GM04504 (cell line): ENCODE measurements at places on chromosomes 1 and 21.

- DNase-seq: no peak
These were observed 166.9 kb downstream of the TNFSF18 start for GRCh38 chr1:172883844-172884243.

- peak; percentile 98 for DNase-seq
These were observed 37.9 kb upstream of the EDEM3 start for GRCh38 chr1:184792450-184792969.

DNA sequence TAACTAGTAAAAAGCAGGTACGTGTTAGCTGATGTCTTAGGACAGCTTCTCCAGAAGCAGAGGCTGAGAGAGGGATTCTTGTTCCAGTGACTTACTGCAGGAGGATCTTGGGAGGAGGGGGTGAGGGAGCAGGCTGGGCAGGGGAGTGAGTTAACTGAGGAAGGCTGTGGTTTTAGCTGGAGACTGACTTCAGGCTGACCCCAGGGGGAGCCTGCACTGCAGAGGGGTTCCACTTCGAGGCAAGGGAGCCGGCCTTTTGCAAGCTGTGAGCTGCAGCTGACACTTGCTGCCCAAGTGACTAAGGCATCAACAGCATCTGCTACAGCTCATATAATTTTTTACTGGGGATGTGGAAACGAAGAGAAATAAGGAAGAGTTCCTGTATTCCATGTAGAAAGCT lies 50.4 kb upstream of the SOD1 start:
- no peak for DNase-seq

DNA sequence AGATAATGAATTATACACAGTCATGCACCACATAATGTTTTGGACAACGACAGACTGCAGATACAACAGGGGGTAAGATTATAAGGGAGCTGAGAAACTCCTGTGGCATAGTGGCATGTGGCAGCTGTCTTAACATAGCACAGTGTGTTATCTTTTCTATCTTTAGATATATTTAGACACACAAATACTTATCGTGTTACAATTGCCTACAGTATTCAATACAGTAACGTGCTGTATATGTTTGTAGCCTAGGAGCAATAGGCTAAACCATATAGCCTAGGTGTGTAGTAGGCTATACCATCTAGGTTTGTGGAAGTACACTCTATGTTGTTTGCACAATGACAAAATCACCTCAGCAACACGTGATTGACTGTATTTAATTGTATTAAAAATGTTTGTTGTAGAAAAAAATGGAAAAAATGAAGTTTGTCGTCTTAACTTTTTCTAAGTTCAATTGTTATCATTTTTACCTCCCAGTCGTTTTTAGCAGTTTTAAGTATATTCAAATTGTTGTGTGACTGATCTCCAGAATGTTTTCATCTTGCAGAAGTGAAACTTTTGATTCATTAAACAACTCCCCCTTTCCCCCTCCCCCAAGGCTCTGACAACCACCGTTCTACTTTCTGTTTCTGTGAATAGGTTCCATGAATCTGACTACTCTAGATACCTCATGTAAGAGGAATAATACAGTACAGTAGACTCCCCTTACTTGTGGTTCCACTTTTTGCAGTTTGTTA lies 351.0 kb upstream of the B3GALT2 start:
- no peak for DNase-seq

GRCh38 chr1:45957684-45958083 lies 154.3 kb downstream of the MAST2 start:
- no peak for DNase-seq

DNA sequence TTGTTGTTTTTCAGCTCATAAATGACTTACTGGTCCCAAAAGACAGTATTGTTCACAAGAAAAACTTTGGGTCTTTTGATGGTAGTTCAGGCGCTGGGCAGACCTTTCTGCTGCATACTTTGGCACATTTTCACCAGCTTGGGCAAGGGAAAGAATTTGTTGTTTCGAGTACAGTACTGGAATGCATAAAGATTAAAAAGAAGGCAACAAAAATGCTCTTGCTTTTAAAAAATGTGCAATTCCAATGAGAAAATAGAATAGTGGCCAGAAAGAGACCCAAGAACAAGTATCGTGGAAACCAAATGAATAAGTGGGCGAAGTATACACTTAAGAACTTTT lies 56.0 kb downstream of the CLIC6 start:
- no peak for DNase-seq

GRCh38 chr1:83996621-83997020 lies 2.3 kb downstream of the TTLL7 start:
- peak; percentile 27 for DNase-seq

DNA sequence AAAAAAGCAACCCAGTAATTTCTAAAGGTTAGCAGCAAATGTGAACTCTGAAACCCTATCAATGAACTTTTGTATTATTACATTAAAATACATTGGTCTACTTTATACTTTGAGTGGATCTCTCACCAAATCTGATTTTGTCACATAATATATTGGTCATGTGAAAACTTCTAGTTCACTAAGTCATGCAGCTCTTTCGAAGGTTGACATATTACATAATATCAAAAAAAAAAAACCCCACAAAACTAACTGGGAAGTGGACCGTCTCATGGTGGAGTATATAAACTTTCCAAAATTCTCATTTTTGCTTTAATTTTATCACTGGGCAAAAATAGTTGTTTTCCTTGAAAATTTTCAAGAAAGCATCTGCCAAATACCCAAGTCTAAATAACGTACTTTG lies 50.4 kb downstream of the GATAD2B start:
- DNase-seq: no peak

DNA sequence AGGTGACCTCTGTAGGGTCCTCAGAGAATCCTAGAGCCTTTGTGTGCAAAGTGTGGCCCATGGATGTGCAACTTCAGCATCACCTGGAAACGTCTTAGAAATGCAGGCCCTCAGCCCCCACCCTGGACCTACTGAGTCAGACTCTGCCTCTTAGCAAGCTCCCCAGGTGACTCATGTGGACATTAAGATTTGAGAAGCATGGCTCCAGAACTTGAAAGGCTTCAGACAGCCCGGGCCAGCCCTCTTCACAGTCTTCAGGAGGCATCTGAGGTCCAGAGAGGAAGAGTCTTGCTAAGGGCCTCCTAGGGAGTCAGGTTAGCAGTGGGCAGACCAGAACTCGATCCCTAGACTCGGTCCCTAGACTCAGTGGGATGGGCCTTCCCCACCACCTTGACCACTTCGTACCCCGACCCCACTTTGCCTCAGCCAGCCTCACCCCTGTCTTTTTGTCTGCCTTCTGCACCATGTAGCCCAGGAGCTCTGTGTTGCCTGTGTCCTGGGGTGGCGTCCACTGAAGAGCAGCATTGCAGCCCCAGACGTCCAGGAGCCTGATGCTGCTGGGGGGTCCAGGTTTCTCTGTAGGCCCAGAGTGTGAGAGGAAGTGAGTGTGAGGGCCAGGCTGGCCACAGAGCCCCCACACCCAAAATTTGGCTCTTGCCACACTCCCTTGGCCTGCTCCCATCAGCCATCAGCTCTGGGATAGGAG lies 4.8 kb downstream of the MYBPH start:
- no peak for DNase-seq

DNA sequence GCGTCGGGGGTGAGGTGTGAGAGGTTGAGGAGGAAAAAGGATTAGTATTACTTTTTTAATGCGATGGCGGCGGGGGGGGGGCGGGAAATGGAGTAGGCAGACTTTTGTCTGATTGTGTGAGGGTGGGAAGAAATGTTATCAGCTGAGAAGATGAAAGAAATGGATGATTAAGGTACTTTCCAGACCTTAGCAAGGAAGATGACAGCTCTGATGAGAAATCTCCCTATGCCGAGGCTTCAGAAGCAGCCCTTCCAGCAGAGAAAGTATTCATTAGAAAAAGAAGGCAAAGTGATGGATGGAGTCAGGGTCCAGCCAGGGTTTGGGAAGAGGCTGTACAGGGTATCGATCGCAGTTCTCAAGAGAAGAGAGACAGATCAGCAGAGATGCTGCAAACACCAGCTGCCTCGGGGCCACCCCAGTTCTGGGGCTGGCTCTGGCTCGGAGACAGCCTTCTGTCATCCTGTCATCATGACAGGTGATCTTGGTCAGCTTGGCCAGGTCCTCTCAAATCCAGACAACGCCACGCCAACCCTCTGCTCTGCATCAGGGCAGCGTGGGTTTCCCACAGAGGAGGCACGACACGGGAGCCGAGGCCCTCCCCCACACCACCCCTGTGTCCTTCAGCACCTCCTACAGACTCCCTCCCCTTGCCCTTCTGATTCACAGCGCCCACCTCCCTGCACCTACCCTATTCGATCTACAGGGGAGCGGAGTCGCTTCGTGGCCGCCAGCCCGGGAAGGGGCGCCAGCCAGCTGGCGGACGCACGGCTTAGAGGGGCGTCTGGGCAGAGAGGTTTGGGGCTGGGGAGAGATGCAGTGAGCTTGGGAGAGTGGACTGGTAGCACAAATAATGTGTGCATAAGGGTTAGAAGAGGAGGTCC lies 674 bp upstream of the ATXN7L2 start:
- DNase-seq: no peak

DNA sequence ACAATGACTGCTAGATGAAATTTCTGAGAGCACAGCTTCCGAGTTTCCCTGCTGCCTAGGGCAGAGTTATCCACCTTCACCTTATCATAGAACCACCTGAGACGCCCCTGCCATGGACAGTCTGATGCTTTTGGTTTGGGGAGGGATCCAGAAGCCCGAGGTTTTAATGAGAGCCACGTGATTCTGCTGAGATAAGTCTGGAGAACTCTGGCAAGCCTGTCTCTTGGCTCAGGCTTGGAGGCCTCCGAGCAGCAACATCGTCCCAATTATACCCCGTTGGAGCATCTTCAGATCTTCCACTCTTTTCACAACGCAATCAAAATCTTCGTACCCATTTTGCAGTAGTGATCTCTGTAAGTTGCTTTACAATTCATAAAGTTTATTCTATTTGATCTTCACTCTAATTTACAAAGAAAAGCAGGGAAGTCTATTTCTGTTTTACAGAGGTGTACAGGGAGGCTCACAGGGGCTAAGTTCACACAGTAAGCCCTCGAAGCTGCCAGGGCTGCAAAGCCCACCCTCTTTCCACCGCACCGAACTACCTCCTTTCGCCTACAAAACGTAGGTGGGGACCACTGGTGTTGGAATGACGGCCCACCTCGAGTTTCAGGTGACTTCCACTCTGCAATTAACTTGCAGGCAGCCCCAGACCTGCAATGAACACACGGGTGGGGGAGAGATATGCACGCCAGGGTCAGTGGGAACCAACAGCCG lies 513 bp upstream of the HHAT start:
- no peak for DNase-seq

GRCh38 chr1:100927276-100927675 lies 31.4 kb downstream of the SLC30A7 start:
- DNase-seq: no peak

- DNase-seq: no peak
These were observed 103.5 kb downstream of the NPHP4 start for GRCh38 chr1:5888606-5889211.

- no peak for DNase-seq
These were observed 57.1 kb upstream of the C1orf87 start for GRCh38 chr1:60130703-60131102.

GRCh38 chr1:20507248-20507563 lies 745 bp downstream of the MUL1 start:
- no peak for DNase-seq
